ENCODE measurements at places on chromosomes 6 and 20. TPM values are rescaled to one million over a fixed set of nuclear protein-coding genes. Genes with fewer than 3 reads are reported as not detected.

The BNIP5 gene
- total RNA-seq = not detected

The HDGFL1 gene
- not detected for total RNA-seq

The HCK gene
- not detected for total RNA-seq

The RCAN2 gene
- total RNA-seq = 7.6 TPM

The GPX5 gene
- total RNA-seq = not detected

The HLA-C gene
- 1,205 TPM for total RNA-seq

The BACH2 gene
- total RNA-seq = 5.8 TPM

The CNKSR3 gene
- total RNA-seq = 0.20 TPM

The SNX14 gene
- total RNA-seq = 78.3 TPM

The GTSF1L gene
- total RNA-seq = not detected

The TMEM200A gene
- total RNA-seq = 1.2 TPM

The IL17A gene
- total RNA-seq = 0.22 TPM

The HTR1B gene
- total RNA-seq = not detected

The FNDC11 gene
- 0.31 TPM for total RNA-seq

The MEI4 gene
- total RNA-seq = not detected

The PSORS1C1 gene
- total RNA-seq = not detected

The MDFI gene
- total RNA-seq = not detected

The NKAPL gene
- total RNA-seq = not detected

The CDSN gene
- not detected for total RNA-seq

The LY6G6C gene
- not detected for total RNA-seq

The GMPR gene
- 0.31 TPM for total RNA-seq

The PHACTR1 gene
- 1.6 TPM for total RNA-seq

The SLC22A7 gene
- not detected for total RNA-seq

The AGPAT1 gene
- 43.0 TPM for total RNA-seq

The DSP gene
- total RNA-seq = not detected

The SOX18 gene
- total RNA-seq = not detected

The KIFC1 gene
- total RNA-seq = 115 TPM

The HMGCLL1 gene
- not detected for total RNA-seq

The ANKRD6 gene
- 1.6 TPM for total RNA-seq

The LINC00237 gene
- not detected for total RNA-seq

The SLC9A8 gene
- total RNA-seq = 22.0 TPM

The TEAD3 gene
- 0.25 TPM for total RNA-seq

The MYLK4 gene
- 0.33 TPM for total RNA-seq

All from natural killer cell treated with Interleukin-12 subunit alpha and Interleukin-12 subunit beta and Interleukin-15 and Interleukin-18, amount 100 ng/mL, for 72 hours (primary cell).